ENCODE measurements at places on chromosomes 3 and 15. TPM values are rescaled to one million over a fixed set of nuclear protein-coding genes. Genes with fewer than 3 reads are reported as not detected.

POLR2M gene
- total RNA-seq = 363 TPM

GOLGA6A gene
- not detected for total RNA-seq

FGF7 gene
- 0.94 TPM for total RNA-seq

GOLGA8M gene
- 1.3 TPM for total RNA-seq

PCSK6 gene
- 16.3 TPM for total RNA-seq

ECT2 gene
- 17.8 TPM for total RNA-seq

HEG1 gene
- 20.0 TPM for total RNA-seq

COPS2 gene
- 79.5 TPM for total RNA-seq

PLA2G4D gene
- not detected for total RNA-seq

LTF gene
- 0.63 TPM for total RNA-seq

SOX2 gene
- total RNA-seq = 93.6 TPM

KLHL6 gene
- total RNA-seq = 0.63 TPM

DNAH12 gene
- total RNA-seq = 1.6 TPM

GXYLT2 gene
- 3.4 TPM for total RNA-seq

FAM131A gene
- 62.6 TPM for total RNA-seq

GP5 gene
- not detected for total RNA-seq

DPPA2 gene
- total RNA-seq = not detected

ECE2 gene
- total RNA-seq = 6.9 TPM

SLC22A13 gene
- total RNA-seq = 1.3 TPM

LSAMP gene
- total RNA-seq = 91.4 TPM

CORO2B gene
- 52.9 TPM for total RNA-seq

CLDN11 gene
- 2.8 TPM for total RNA-seq

TTBK2 gene
- 37.2 TPM for total RNA-seq

TMEM207 gene
- total RNA-seq = not detected

ZNF660 gene
- total RNA-seq = 28.5 TPM

HRH1 gene
- 1.9 TPM for total RNA-seq

NPAP1 gene
- 0.94 TPM for total RNA-seq

TIMMDC1 gene
- total RNA-seq = 30.0 TPM

STRIT1 gene
- total RNA-seq = not detected

ROBO1 gene
- 269 TPM for total RNA-seq

MED12L gene
- 21.0 TPM for total RNA-seq

PLCH1 gene
- total RNA-seq = 13.1 TPM

PLIN1 gene
- total RNA-seq = 0.31 TPM

SRGAP3 gene
- total RNA-seq = 209 TPM

SLC12A8 gene
- 6.9 TPM for total RNA-seq

POLQ gene
- total RNA-seq = 3.8 TPM

RPLP1 gene
- 56.0 TPM for total RNA-seq

A4GNT gene
- total RNA-seq = not detected
